CD4-positive, CD25-positive, alpha-beta regulatory T cell (primary cell): ENCODE measurements at places on chromosomes 4 and X.
A peak's percentile ranks its signal among the peaks of the same experiment; 100 is the strongest.

DNA sequence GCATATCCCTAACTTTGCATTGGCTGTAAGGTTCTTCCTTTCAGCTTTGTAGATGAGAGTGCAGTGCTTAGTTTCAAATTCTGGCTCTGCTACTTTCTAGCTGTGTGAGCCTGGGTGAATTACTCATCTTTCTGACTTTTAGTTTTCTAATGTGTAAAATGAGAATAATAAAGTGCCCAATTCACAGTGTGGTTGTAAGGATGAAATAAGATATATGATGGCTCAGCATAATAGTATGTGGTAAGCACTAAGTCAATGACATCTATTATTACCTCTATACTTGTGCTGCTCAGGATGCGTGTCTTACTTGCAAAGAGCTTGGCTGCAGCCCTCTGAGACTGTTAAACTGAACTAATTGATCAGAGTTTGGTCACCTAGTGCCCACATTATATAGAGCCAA is 30.6 kb upstream of the ETNPPL start:
- DNase-seq: no peak

DNA sequence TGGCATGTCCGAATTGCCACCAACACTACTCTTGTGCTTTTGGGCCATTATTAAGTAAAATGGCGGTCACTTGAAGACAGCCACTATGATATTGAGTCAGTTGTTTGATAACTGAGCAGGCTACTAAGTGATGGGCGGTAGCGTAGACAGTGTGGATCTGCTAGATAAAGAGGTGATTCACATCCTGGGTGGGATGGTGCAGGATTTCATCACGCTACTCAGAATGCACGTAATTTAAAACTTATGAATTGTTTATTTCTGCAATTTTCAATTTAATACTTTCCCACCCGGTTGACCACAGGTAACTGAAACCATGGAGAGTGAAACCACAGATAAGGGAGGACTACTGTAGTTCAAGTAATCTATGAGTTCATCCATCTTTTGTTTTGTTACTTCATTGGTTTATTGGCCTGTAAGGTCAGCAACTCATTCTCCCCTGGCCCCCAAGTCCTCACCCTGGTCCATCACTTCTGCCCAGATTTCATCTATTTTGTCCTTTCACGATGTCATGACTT is 2.9 kb downstream of the ARAF start:
- DNase-seq: no peak

DNA sequence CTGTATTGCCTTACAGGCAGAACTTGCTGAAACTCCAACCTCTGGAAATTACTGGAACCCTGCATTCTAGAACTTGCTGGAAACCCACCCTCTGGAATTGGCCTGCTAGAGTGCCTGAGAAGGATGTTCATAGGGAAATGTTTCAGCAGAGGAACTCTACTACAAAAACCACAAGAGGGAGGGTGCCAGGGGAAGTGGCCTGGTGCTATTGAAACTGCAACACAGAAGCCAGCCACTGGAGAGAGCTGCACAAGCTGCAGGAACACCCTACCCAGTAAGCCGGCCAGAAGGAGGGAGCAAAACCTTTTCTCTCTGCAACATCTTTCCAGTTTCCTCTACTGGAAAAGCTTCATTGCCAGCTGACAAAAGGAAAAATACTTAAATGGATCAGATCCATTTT is 2.5 kb upstream of the BRWD3 start:
- DNase-seq: peak; percentile 43

- no peak for DNase-seq
These were observed 157.5 kb upstream of the ITM2A start for GRCh38 chrX:79524642-79525041.

- no peak for DNase-seq
These were observed 44.2 kb downstream of the MID1 start for GRCh38 chrX:10576186-10576585.

DNA sequence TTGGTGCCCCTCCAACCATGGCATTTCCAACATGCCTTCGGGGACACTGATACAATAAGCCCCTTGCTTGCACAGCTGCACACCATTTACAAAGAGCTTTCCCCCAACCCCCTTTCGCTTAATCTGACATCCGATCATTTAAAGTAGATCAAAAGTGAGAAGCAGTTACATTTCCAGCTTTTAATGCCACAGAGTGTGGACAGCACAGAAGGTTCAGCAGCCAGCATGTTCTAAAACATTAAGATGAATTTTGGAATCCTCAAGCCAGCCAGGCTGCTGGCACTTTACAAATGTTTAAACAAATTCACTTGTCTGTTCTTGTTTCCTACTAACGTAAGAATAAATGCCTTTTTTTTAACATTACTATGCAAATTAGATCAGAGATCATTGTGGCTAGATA is 284.4 kb upstream of the LDB2 start:
- DNase-seq: no peak

DNA sequence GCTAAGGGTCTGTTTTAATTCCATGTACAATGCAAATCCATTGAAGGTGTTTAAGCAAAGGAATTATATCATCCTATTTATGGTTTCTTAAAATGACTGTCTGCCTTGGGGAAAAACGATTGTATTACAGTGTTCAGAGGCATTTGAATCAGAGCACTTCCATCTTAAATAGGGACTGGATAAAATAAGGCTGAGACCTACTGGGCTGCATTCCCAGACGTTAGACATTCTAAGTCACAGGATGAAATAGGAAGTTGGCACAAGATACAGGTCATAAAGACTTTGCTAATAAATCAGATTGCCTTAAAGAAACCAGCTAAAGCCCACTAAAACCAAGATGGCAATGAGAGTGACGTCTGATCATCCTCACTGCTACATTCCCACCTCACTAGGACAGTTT is 1167.2 kb upstream of the PABPC4L start:
- DNase-seq: no peak

- no peak for DNase-seq
These were observed 104.6 kb upstream of the IGFBP7 start for GRCh38 chr4:57214654-57215411.

DNA sequence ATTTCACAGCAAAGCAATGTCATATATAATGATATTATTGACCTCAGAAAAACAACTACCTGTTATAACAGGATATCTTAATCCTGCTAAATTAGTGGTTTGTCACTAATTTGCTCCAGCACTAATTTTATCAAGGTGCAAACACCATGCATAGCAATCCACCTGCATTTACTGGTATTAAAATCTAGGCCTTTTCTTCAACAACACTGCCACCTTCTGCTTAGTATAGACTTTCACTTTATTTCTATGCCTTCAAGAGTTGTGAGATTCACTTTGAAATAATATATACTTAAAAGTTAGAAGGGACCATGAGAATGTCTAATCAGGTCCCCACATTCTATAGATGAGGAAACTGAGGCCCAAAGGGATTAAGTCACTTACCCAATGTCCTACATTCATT is 82.1 kb upstream of the IQCM start:
- DNase-seq: no peak

- DNase-seq: no peak
These were observed 3.1 kb downstream of the NKX3-2 start for GRCh38 chr4:13541176-13541604.

GRCh38 chrX:132266583-132267355 is 47.5 kb upstream of the RAP2C start:
- no peak for DNase-seq

DNA sequence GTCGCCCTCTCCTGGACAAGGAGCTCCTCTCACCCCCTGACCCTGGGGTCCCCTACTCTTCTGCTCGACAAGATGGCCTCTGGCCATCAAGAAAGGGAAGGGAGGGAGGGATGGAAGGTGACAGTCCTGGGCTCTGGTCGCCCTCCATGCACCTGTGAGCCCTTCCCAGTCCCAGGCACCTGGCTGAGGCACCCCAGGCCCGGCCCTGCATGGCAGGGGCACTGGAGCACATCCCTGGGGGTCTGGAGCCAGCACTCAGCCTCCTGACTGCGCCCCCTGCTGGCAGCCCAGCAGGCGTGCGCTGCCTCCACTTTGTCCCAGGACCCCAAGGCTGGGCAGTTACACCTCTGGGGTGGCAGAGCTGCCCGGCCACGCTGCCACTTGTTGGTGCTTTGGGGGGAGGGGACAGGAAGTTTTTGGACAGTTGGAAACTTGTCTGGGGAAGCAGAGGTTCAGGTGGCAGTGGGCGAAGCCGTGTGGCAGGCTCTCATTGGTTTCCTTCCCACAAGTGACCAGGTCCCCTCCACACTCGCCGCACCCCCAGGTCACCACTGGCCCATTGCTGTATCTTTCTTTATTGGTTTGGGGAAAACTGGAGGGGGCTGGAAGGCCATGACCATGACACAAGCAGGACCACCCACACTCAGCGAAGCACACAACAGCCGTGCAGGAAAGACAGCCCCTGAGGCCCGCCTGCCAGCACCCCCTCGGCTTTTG is 4.3 kb downstream of the PNCK start:
- peak; percentile 29 for DNase-seq

DNA sequence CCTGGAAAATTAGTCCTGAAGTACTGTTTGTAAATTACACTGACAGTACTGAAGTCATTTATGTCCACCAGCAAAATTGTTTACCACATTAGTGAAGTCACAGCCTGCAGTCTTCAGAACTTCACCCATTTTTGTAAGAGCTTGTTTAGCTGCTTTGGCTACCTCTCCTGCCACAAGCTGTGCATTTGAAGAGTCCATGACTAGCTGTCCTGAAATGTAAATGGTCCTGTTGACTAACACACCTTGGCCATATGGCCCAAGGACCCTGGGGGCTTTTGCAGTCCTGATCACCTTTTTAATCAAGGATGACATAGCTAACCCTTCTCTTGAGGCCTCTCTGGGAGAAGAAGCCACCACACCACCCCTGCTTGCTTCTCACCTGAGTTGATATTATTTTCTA is 21.4 kb upstream of the ZNF518B start:
- no peak for DNase-seq

DNA sequence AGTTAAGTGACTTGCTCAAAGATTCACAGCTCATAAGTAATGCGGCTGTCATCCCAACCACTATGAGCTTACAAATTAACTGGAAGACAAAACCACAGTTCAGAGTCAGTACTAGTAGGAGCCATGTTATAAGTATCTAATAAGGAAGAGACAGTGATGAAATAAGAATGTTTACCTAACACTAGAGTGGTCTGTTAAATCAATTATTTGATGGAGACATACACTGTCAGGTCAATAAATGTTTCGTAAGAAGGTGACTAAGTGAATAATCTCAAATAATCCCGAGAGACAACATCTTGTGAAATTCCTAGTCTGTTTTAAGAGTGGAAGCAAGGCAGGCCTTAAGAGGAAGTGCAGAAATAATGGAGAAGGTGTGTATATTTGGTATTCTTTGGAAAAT is 25.8 kb upstream of the AMELX start:
- no peak for DNase-seq
